ENCODE measurements at places on chromosomes 12 and 14. TPM values are rescaled to one million over a fixed set of nuclear protein-coding genes. Genes with fewer than 3 reads are reported as not detected.

HOXC12 gene
- total RNA-seq, result 2.8 TPM

GPR132 gene
- not detected for total RNA-seq

LMO3 gene
- 2.0 TPM for total RNA-seq

PRH2 gene
- total RNA-seq, result 0.91 TPM

PELI2 gene
- 3.9 TPM for total RNA-seq

CCDC175 gene
- not detected for total RNA-seq

C12orf56 gene
- 0.29 TPM for total RNA-seq

MIP gene
- not detected for total RNA-seq

FNTB gene
- total RNA-seq, result 5.4 TPM

DHRS4L2 gene
- 20.4 TPM for total RNA-seq

SETD3 gene
- total RNA-seq, result 27.9 TPM

CATSPERB gene
- total RNA-seq, result not detected

GPR137C gene
- total RNA-seq, result not detected

SVOP gene
- not detected for total RNA-seq

FAIM2 gene
- total RNA-seq, result 1.3 TPM

TGFB3 gene
- total RNA-seq, result 2.4 TPM

OLR1 gene
- not detected for total RNA-seq

HPD gene
- not detected for total RNA-seq

NRXN3 gene
- 0.21 TPM for total RNA-seq

All from A375 (cell line).